ENCODE measurements at places on chromosomes 1 and 21. TPM values are rescaled to one million over a fixed set of nuclear protein-coding genes. Genes with fewer than 3 reads are reported as not detected.

The PCP4L1 gene
- not detected for total RNA-seq

The PADI4 gene
- total RNA-seq: not detected

- peak overlapping the region; percentile 47 for H3K4me3 ChIP-seq
- no peak for DNase-seq
- H3K27me3 ChIP-seq: no peaks in the 10 kb centered on the region
- peak overlapping the region; percentile 89 for H3K27ac ChIP-seq
- peaks cover 14% of the 10 kb centered on the region for H3K36me3 ChIP-seq
- H3K4me1 ChIP-seq: peaks cover 41% of the 10 kb centered on the region
These were observed 1.7 kb upstream of the GADD45A start for GRCh38 chr1:67683316-67683715.

DNA sequence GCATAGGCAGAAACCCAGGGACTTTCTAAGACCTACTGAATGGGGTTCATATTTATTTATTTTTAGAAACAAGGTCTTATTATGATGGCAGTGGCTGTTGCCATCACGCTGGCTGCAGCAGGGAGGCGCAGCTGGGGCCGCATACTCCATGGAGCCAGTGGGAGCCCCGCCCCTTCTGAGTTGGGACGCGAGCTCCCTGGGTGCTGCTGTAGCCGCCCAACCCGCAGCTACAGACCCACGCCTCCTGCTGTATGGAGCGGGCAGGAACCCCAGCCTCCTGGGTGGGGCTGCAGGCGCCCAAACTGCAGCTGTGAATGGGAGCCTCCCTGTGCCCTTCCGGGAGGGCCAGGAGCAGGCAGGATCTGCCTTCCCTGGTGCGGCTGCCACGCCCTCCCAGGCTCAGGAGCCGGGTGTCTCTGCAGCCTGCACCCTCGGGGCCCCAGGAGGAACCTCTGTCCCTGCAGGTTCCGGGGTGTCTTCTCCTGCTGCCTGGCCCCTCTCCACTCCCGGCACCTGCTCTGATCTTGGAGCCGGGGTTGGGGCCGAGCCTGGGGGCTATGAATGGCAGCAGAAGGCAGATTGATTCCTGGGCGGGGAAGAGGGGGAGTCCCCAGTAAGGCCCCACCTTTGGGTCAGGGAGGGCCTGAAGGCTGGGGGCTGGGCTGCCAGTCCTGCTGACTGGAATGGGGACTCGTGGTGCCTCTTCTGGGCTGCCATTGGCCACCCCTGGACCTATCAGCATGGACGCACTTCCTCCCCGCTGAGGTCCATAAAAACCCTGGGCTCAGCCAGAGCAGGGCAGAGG, 66.5 kb upstream of the LRRN2 start:
- H3K36me3 ChIP-seq: no peaks in the 10 kb centered on the region
- H3K4me3 ChIP-seq: no peak overlapping the region
- no peak overlapping the region for H3K27ac ChIP-seq
- H3K27me3 ChIP-seq: peaks cover 30% of the 10 kb centered on the region

GRCh38 chr1:31575369-31576140, 760 bp upstream of the TINAGL1 start:
- peak; percentile 52 for DNase-seq
- H3K4me3 ChIP-seq: no peak overlapping the region
- peaks cover 70% of the 10 kb centered on the region for H3K4me1 ChIP-seq
- no peaks in the 10 kb centered on the region for H3K36me3 ChIP-seq
- H3K27ac ChIP-seq: no peak overlapping the region

The ATAD3B gene
- total RNA-seq: 10.6 TPM

DNA sequence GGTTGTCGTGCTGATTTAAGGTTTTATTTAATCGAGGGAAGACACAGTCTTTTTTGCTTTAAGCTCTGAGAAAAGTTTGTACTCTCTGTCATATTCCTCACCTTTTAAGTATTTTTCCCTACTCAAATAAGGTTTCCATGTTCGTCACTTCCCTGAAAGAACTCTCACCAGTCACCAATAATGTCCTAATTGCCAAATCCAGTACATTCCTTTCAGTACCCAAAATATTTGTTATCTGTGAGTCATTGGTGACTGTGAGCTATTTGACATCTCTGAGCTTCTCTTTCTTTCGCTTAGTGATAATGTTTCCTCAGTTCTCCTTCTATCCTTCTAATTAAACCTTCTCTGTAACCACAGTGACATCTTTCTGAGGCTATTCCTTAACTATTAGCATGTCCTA, 874.2 kb upstream of the ADGRL2 start:
- no peaks in the 10 kb centered on the region for H3K27me3 ChIP-seq
- H3K27ac ChIP-seq: no peak overlapping the region
- H3K4me3 ChIP-seq: no peak overlapping the region

DNA sequence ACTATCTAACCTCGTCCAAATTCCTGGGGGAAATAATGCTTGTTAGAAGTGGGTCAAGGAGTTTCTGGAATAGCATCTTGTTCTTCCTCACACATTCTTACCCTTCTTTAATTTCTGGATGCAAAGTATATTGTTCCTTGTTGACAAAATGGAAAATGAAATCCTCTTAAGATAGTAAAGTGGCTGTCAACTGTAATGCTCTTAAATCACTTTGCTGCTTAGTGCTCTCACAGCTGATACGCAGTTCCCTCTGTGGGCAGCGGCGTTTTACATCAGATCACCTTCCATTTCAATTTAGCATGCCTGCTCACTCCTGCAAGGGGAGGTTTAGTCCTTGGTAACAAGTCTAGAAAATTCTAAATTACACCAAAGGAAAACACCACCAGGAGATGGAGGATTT, 113.1 kb downstream of the DNM3 start:
- H3K27ac ChIP-seq: no peak overlapping the region
- H3K27me3 ChIP-seq: no peaks in the 10 kb centered on the region
- no peak overlapping the region for H3K4me3 ChIP-seq
- no peaks in the 10 kb centered on the region for H3K36me3 ChIP-seq
- H3K4me1 ChIP-seq: no peaks in the 10 kb centered on the region
- DNase-seq: no peak

The FGGY gene
- total RNA-seq: 24.6 TPM

- H3K27me3 ChIP-seq: no peaks in the 10 kb centered on the region
- no peak overlapping the region for H3K4me3 ChIP-seq
- H3K36me3 ChIP-seq: no peaks in the 10 kb centered on the region
- H3K27ac ChIP-seq: no peak overlapping the region
- DNase-seq: peak; percentile 44
These were observed 545.1 kb downstream of the PLPP3 start for GRCh38 chr1:56034222-56034621.

DNA sequence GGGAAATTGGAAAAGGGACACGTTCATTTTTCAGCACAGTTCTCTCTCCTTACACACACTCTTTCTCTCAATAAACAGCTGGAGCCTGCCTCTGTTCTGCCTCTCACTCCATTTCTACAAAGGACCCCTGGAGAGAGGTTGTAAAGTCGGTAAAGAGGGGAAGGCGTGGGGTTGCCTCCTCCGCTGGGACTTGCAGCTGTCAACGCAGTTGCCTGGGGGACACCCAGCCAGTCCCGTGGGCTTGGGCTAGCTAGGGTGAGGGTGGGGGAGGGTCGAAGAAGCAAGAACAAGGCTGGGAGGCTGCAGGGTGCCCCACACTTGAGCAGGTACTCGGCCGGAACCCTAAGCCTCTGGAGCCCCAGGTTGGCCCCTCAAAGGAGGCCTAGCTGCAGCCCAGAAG, 27.6 kb downstream of the C1orf216 start:
- H3K4me3 ChIP-seq: no peak overlapping the region
- no peaks in the 10 kb centered on the region for H3K4me1 ChIP-seq
- H3K27me3 ChIP-seq: peaks cover 17% of the 10 kb centered on the region
- no peak for DNase-seq

GRCh38 chr1:41955461-41956159, 36.9 kb upstream of the HIVEP3 start:
- H3K4me1 ChIP-seq: peaks cover 43% of the 10 kb centered on the region
- H3K27ac ChIP-seq: peak overlapping the region; percentile 83
- DNase-seq: peak; percentile 76
- no peaks in the 10 kb centered on the region for H3K27me3 ChIP-seq
- peak overlapping the region; percentile 4 for H3K4me3 ChIP-seq
- H3K36me3 ChIP-seq: no peaks in the 10 kb centered on the region

The COQ8A gene
- total RNA-seq: 16.2 TPM

GRCh38 chr1:76697361-76697760, 169.9 kb upstream of the ST6GALNAC5 start:
- H3K36me3 ChIP-seq: no peaks in the 10 kb centered on the region
- H3K4me3 ChIP-seq: no peak overlapping the region
- H3K27ac ChIP-seq: no peak overlapping the region
- no peaks in the 10 kb centered on the region for H3K4me1 ChIP-seq
- no peak for DNase-seq

The BSDC1 gene
- total RNA-seq: 69.0 TPM

GRCh38 chr1:26727476-26727875, 31.7 kb downstream of the ARID1A start:
- no peak for DNase-seq
- no peaks in the 10 kb centered on the region for H3K27me3 ChIP-seq
- H3K4me1 ChIP-seq: peaks cover 57% of the 10 kb centered on the region
- no peak overlapping the region for H3K27ac ChIP-seq

DNA sequence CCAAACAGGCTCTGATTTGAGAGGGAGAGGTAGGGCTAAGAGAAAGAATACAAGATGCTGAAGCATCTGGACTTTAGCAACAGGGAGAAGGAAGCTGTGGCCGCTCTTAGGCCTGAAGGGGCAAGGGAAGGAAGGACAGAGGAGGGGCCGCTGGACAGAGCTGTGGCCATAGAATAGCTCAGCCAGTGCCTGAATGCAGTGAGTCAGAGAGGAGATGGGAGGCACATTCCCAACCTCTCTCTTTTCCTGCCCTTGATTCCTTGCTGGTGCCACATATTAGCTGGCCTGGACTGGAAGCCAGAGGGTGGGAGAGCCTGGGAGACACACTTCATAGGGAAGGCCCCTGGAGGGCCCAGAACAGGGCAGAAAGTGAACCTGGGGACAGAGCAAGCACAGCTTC, 83.4 kb upstream of the POU3F1 start:
- H3K4me1 ChIP-seq: peaks cover 35% of the 10 kb centered on the region
- no peak overlapping the region for H3K27ac ChIP-seq
- DNase-seq: peak; percentile 90

Data from osteoblast (primary cell).